Left hindlimb (tissue), 1 donor: ENCODE measurements at places on chromosomes 7 and 10.

DNA sequence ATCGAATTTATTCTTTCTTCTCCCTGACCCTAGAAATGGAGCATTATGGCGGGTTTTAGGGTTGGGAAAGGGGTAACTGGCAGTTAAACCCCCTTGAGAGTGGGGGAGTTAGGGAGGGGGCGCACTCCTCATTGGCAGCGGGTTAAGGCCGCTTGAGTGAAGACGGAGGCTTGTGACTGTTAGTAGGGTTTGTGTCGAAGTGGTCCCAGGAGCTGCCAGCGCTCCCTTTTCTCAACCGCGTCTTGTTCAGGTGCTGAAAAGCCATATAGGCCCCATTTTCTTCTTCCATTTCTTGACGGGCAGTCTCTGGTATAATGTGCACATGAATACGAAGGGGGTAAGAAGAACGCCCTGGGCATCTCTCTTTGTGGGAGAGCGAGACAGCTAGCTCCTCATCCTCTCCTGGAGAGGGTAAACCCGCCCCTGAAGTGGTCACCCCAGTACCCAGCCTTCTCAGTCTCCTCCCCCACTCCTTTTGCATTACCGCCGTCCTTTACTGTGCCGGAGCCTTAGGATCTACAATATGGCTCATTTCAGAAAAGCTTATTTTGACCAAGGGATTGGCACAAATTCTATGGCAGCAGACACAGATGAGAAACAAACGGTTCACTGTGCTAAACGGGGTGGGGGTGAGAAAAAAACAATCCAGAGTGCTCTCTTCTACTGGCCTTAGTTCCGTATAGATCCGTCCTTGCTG is 836 bp downstream of the KMT2E start:
- peak; percentile 66 for DNase-seq

DNA sequence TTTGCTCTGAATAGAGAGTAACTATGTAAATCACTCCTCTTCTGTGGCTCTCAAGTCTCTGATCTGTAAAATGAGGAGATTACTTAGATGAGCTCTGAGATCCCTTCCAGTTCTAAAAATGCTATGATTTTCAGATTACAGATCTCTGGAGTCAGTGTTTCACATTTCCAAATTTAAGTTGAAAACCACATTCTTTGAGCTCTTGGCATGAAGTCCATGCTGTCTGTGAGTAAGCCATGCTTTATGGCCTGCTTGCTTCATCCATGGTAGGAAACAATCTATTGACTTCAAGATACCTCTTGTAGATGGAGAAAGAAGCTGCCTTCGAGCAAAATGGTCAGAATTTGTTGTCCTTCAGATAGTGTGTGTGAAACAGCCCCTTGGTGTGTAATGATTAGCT is 64.9 kb downstream of the CELF2 start:
- no peak for DNase-seq

- DNase-seq: no peak
Observed at GRCh38 chr7:104529567-104529966, 201.2 kb downstream of the LHFPL3 start.

DNA sequence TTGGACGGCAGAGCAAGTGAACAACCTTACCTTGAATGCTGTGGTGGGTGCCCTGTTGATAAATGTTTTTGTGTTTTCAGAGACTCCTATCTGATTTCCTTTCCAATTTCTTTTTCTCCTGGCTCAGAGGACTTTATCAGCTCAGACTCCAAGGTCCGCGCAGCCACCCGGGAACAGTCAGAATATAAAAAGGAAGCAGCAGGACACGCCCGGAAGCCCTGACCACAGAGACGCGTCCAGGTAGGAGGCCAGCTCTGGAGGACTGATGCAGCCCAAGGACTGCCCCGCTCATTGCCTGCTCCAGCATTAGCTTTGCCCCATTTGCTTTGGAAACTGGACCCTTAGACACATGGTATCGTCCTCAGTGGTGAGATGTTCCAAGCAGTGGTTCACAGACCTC is 61.3 kb downstream of the TACC2 start:
- no peak for DNase-seq

DNA sequence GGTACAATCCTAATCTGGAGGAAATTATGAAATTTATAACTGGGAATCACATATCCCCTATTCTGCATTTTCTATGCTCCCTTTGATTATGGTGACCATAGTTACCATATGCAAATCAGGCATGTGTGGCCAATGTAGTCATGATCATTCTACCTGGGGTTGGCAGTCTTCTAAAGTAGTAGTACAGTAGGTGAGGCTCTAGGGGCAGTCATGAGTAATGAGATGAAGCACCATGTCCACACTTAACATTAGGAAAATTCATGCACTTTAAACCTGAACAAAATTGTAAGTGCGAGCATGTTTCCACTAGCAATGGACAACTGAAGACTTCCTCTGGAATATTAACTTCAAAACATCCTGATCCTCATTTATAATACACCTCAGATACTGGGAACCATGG is 545.9 kb downstream of the SUGCT start:
- DNase-seq: no peak

DNA sequence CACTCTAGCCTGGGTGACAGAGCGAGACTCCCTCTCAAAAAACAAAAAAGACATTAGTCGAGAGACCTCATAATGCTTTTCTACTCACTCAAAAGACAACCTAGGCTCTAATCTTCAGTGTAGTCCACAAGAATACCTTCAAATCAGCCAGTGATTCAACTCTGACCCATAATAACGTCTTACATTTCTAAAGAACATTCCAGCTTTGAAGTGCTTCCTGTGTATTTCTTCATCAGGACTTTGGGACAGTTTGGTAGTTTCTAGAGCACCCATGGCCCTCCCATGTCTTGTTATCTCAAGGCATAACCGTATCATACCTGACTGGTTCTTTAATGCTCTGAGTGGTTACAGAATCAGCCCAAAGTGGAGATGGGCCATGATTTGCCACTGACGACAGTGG is 221.3 kb downstream of the SKIDA1 start:
- no peak for DNase-seq

- no peak for DNase-seq
Observed at GRCh38 chr7:141045842-141046620, 27.8 kb upstream of the TMEM178B start.

- DNase-seq: no peak
Observed at GRCh38 chr7:97971120-97971989, 18.6 kb downstream of the OCM2 start.

- DNase-seq: peak; percentile 69
Observed at GRCh38 chr10:71740069-71740653, 20.6 kb upstream of the C10orf105 start.

DNA sequence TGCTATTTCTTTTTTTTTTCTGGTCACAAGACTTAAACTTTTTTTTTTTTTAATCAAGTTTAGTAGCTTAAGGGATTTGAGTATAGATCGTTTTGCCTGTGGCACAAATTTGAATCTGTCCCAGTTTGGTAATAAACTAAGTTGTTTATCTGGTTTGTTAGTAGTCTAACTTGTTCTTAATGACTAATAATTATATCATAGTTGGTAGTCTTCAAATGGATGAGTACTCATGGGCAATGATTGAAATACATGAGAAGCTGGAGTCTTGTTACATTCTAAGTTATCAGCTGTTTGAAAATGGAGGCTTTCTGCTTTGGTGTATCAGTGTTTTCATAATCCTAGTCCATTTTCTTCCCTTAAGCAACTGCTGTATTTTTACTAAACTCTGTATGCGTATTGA is 12.3 kb downstream of the BTAF1 start:
- DNase-seq: no peak

- DNase-seq: peak; percentile 65
Observed at GRCh38 chr7:42831006-42831717, 80.7 kb downstream of the C7orf25 start.

- DNase-seq: no peak
Observed at GRCh38 chr7:26865094-26865388, 651 bp upstream of the SKAP2 start.

DNA sequence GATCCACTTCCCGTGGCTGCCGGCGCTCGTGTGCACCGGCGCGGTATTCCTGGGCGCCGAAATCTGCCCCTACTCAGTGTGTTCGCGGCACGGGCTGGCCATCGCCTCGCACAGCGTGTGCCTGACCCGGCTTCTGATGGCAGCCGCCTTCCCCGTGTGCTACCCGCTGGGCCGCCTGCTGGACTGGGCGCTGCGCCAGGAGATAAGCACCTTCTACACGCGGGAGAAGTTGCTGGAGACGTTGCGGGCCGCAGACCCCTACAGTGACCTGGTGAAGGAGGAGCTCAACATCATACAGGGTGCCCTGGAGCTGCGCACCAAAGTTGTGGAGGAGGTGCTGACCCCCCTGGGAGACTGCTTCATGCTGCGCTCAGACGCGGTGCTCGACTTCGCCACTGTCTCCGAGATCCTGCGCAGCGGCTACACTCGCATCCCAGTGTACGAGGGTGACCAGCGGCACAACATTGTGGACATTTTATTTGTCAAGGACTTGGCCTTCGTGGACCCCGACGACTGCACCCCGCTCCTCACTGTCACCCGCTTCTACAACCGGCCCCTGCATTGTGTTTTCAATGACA is 1.3 kb downstream of the CNNM1 start:
- peak; percentile 25 for DNase-seq

DNA sequence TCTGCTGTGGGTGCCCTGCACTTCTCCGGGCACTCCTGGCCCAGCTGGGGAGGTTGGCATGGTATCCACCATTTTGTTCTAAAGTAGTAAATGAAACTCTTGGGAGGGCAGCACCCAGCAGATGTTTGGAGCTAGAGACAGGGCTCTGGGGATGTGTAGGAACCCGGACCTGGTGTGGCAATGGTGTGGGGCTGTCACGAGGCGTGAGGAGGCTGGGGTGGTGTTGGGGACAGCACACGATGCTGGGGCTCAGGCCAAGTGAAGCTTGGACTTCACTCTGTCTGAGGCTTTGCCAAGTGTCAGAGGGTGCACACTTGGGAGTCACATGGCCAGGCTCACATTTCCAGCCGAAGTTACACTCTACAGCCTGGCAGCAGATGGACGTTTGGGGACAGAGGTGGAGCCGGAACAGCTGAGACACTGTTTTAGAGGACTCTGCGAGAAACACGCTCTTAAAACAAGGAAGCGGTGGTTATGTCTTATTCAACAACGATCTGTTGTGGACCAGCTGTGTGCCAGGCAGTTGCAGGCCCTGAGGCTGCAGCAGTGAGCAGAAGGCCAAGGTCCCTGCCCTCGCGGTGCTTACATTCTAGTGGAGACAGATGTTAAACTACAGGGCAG is 118.2 kb downstream of the CUX1 start:
- no peak for DNase-seq

- no peak for DNase-seq
Observed at GRCh38 chr7:40299097-40299496, 164.3 kb downstream of the SUGCT start.

DNA sequence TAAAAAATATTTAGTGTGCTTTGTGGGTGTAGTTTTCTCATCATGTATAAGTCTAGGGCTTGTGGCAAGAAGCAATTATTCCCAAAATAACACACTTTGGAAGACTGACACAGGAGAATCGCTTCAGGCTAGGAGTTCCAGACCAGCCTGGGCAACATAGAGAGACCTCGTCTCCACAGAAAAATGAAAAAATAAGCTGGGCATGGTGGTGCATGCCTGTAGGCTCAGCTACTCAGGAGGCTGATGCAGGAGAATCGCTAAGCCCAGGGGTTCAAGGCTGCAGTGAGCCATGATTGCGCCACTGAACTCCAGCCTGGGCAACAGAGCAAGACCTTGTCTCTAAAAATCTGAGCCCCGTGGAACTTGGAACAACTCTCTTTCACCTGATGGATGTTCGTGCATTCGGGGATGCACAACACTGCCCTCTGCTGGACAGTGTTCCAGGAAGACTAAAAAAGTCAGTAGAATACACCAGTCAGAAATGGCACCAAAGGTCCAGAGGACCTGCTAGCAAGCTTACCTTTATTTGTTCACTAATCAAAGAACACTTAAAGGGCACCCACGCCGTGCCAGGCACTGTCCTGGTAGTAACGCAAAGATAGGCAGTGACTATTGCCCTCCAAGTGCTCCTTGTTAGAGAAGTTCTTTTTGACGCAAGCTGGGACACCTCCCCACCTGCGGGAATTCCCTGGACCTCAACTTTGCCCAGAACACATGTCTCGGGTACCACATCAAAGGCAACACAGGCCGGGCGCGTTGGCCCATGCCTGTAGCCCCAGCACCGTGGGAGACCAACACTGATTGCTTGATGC is 81.9 kb upstream of the CALN1 start:
- peak; percentile 58 for DNase-seq

DNA sequence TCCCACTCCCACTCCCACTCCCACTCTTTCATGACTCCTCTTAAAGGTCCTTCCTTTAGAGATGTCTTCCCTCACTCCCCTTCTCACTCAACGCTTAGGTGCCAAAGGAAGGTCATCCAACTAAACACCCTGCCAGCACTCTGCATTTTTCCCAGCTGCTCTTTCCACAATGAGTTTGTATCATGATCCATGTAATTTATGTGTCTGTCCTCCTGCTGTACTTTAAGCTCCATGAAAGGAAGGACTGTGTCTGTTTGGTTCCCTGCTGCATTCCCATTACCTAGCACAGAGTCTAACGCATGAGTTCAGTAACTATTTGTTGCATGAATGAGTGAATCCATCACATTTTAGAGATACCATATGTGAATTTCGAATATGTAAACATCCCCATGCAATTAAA is 252.7 kb downstream of the KIF20B start:
- no peak for DNase-seq

DNA sequence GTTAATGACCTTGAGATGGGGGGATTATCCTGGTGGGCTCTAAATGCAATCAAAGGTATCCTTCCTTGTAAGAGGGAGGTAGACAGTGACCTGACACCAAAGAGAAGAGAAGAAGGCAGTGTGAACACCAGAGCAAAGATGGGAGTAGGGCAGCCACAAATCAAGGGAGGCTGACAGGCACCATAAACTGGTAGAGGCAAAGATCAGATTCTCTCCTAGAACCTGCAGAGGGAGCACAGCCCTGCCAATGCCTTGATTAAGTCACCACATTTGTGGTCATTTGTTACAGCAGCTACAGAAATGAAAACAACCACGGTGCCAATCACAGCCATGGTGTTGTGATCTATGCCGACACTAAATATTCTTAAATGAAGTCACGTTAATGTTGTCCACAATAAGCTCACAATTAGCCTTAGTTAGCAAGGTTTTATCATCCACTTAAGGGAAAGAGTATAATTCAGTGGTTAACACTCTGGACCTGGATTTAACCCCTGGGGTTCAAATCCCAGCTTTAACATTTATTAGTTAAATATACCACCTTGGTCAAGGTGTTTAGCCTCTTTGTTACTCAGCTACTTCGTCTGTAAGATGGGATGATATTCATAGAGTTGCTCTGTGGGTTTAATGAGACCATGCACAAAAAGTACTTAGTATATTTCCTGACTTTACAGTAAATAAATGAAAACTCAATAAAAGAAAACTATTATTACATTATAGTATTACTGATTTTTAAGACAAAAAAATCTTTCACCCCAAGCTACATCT is 70.8 kb downstream of the SGMS1 start:
- DNase-seq: no peak

- no peak for DNase-seq
Observed at GRCh38 chr7:19118636-19119371, 1.4 kb upstream of the TWIST1 start.

GRCh38 chr7:138359870-138360559 is 100.0 kb upstream of the TRIM24 start:
- no peak for DNase-seq

- DNase-seq: no peak
Observed at GRCh38 chr10:94069884-94070283, 76.2 kb downstream of the PLCE1 start.

GRCh38 chr10:18261768-18262231 is 121.6 kb downstream of the CACNB2 start:
- no peak for DNase-seq
